ENCODE measurements at places on chromosomes 12 and 14. TPM values are rescaled to one million over a fixed set of nuclear protein-coding genes. Genes with fewer than 3 reads are reported as not detected.

NAB2 gene
- 5.9 TPM for total RNA-seq

DNA sequence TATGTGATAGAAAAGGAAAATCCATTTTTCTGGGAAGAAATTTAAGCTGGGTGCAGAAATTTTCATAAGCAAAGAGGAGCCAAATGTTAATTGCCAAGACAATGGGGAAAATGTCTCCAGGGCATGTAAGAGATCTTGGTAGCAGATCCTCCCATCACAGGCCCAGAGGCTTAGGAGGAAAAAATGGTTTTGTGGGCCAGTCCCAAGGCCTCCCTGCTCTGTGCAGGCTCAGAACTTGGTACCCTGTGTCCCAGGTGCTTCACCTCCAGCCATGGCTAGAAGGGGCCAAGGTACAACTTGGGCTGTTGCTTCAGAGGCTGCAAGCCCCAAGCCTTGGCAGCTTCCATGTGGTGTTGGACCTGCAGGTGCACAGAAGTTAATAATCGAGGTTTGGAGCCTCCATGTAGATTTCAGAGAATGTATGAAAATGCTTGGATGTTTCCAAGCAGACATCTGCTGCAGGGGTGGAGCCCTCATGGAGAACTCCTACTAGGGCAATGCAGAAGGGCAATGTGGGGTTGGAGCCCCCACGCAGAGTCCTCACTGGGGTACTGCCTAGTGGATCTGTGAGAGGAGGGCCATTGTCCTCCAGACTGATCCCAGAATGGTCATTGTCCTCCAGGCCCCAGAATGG lies 77.7 kb upstream of the ATP2B1 start:
- DNase-seq: no peak

DNA sequence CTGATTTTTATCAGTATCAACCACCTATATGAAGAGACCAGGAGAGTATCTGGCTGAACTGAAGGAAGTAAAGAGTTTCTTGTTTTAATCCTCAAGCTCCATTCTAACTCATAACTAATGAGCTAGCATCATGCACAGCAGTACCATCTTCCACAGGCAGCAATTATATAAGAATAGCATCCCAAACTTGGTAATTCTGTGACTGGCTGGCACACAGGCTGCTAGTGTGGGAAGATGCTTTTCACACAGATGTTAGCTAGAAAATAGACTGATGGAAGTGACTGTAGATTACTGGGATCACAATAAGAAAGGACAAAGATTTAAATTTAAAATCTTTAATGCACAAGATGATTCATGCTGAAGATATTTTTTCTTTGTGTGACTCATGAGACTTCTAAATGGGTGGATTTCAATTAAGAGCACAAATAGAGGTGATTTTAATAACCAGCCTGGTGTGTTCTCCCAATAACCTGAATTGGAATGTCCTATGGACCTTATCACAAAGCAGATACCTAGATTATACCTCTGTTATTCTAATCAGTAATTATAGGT lies 417.7 kb upstream of the ATXN7L3B start:
- no peak for DNase-seq

RBP5 gene
- total RNA-seq: not detected

GRCh38 chr12:127680516-127680915 lies 586.5 kb upstream of the TMEM132C start:
- no peak for DNase-seq

All from CD8-positive, alpha-beta T cell (primary cell).